Fibroblast of skin of left quadriceps (primary cell): ENCODE measurements at places on chromosomes 7 and 10.

DNA sequence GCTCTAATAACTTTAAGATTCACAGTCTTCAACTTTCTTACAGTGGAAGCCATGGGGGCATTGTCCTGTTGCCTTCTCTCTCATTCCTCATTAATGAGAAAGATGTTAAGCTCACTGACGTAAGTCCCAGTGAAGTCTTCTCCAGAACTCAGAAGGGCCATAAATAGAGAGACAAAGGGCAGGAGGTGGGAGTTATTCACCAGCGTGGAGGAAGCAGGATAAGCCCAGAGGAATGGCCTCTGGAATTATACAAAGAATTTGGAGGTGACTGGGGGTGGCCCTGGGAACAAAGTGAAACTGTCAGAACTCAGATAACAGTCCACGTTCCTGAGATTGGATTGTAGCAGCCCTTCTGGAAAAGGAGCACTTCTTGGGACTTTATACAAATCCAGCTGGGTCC is 52.4 kb downstream of the SORBS1 start:
- DNase-seq = no peak

- DNase-seq = no peak
These were observed 591 bp downstream of the BZW2 start for GRCh38 chr7:16646472-16647072.

GRCh38 chr10:66931340-66931948 is 5.6 kb downstream of the LRRTM3 start:
- DNase-seq = peak; percentile 56

DNA sequence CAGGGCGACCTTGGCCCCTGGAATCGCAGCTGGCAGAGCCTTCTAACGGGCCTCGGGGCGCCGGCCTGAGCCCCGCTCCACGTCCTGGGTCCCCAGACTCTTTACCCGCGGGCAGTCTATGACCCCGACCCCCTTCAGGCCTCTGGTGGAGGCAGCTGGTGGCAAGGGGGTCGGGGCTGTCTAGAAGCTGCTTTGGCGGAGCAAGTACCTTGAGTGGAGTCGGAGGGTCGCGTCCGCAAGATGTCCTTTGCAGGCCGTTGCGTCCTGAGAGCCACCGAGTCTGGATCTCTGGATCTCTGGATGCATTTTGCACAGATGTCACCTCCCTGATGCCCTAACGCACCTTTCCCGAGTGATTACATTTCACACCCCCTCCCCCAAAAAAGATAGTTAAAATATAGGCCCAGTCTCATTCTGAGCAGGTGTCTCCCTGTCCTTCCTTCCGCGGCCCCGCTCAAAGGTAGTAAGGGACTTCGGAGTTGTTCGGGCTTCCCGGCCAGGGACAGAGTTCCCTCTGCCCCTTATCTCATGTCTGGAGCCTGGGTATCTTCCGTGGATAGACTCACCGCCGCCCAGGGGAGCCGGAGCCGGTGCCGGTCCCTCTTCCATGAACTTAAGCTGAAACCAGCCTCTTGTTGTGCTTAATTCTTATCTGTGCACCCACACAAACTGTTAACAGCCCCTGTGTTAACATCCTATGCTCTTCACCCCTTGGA is 457 bp downstream of the ACADSB start:
- DNase-seq = no peak

DNA sequence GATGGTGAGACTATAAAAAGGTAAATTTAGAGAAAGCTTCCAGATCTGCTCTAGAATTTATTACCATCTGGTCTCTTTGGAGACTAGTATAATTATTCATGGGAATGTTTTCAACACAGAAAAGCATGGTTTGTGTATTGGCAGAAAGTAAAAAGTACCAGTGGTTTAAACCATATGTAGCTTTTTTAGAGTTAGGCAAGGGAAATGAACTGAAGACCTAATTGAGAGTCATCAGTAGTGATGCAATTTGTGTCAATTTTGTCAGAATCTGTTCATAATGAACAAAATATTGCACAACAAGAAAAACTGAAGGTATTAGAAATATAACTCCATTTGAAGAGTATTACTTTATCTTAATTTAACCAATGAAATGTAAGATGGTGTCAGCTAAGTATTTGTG is 181.4 kb downstream of the ADK start:
- DNase-seq = peak; percentile 87

DNA sequence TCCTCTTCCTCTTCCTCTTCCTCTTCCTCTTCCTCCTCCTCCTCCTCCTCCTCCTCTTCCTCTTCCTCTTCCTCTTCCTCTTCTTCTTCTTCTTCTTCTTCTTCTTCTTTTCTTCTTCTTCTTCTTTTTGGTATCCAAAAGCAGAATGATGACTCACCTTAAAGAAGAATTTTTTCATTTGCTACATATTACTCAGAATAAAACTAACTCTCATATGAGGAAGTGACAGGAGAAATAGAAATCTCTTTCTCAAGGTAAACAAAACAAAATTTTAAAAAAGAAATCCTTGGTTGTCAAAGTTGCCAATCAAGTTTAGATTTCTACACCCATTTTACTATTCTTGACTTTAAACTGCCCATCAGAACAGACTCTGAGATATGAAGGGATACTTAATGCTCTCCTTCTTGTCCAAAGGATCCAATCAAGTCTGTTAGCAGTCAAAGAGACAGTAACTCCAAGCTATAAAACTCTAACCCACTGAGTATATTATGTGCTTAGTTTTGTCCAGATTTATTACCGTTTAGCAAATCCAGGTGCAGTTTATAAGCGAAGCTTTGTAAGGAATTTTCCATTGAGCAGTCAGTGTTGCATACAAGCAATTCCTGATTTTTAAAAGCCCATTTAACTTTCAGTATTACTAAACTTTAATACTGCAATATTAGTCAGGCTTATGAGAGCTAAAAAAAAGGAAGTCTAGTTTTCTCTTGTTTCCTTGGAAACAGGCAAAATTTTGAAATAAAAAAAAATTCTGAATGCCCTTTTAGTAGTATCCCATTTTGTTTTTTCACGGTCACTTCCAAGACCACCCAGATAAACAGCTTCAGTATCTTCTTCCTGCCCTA is 43.1 kb upstream of the SNX13 start:
- no peak for DNase-seq

DNA sequence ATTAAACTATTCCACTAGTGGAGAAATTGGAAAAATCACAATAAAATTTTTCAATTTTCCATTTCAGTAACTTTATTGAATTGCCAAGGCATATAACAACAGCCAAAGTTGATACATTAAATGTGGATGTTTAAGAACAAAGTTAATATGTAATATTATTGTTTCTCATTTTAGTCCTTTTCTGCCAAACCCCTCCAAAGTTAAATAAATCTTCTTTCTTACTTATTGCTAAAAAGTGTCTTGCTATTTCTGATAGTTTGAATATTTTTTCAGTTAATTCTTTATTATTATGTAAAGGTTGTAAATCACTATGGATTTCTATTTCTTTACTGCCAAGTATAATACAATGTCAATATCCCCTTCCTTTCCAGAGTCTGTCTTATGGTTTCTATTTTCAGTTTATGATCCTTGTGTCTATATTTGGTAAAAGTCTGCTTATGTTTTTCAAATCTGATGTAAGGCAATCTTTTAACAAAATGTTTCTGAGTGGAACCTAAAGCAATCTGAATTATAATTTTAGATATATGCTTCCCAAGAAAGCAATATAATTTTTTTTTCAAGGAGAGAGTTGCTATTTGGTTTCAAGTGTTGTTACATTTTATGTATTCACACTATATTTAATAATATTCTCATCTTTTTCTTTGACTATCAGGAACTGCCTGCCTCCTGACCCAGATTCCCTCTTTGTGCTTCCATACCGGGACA is 80.3 kb upstream of the RHOBTB1 start:
- DNase-seq = no peak

DNA sequence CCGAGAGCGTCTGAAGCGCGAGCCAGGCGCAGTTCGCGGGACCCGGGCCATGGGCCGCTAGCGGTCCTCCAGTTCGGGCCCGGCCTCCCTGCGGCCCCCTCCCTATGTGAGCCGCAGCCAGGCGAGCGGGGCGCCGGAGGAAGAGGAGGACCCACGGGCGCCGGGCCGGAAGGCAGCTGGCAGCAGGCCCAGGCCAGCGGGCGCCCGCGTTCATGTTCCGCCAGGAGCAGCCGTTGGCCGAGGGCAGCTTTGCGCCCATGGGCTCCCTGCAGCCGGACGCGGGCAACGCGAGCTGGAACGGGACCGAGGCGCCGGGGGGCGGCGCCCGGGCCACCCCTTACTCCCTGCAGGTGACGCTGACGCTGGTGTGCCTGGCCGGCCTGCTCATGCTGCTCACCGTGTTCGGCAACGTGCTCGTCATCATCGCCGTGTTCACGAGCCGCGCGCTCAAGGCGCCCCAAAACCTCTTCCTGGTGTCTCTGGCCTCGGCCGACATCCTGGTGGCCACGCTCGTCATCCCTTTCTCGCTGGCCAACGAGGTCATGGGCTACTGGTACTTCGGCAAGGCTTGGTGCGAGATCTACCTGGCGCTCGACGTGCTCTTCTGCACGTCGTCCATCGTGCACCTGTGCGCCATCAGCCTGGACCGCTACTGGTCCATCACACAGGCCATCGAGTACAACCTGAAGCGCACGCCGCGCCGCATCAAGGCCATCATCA is 1.1 kb downstream of the ADRA2A start:
- DNase-seq = no peak

GRCh38 chr7:11935905-11936304 is 103.9 kb upstream of the THSD7A start:
- DNase-seq = peak; percentile 9

DNA sequence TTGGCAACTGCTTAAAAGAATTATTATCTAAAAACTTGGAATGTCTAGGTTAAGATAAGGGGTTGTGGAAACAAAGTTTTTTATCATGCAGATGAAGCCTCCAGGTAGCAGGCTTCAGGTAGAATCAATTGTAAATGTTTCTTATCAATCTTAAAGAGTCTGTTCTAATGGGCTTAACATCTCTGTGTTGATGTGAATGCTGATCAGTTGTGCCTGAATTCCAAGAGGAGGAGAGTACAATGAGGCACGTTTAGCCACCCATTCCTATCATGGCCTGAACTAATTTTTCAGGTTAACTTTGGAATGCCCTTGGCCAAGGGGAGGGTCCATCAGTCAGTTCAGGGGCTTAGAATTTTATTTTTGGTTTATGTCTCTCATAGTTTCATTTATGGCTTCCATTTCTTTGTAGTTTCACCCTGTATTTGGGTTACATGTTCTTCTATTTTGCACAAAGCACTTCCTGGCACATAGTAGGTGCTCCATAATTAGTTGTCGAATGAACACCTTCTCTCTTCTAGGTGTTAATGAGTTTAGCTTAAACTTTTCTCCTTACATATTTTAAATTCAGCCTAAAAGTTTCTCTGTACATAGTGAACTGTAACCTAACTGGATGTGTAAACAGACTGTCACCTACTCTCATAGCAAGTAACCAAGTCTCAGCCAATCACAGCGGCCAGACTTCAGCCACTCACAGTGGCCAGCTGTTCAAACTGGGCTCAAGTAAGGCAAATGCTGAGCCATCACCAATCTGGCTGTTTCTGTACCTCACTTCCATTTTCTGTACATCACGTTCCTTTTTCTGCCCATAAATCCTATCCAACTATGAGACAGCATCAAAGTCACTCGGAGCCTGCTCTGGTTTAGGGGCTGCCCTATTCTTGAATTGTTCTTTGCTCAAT is 34.7 kb downstream of the ALOX5 start:
- DNase-seq = no peak

- no peak for DNase-seq
These were observed 28.0 kb downstream of the PRSS2 start for GRCh38 chr7:142798451-142799436.

- DNase-seq = no peak
These were observed 80.9 kb upstream of the CDK6 start for GRCh38 chr7:92917230-92917629.

DNA sequence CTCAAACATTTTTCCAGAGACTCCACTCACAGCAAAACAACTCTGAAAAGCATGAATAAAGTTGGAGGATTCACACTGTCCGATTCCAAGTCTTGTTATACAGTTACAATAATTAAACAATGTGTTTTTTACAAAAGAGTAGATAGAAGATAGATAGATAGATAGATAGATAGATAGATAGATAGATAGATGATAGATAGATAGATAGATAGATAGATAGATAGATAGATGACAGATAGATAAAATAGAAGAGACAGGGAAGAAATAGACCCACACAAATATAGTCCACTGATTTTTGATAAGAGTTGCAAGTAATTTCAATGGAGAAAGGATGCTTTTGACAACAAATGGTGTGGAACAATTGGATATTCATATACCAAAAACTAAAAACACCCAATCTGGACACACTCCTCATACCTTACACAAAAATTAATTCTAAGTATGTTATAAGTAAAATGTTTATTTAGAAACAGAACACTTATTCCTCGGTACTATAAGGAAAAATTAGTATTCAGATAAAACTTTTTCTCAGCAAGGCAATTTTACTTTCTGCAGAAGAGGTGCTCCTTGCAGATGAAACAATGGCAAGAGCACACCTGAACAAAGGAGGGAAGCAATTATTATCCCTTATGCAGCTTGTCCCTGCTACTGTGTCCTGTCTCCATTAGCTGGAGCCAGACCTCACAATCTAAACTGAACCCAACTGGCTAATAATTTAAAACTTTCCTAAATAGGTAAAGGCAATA is 5.7 kb upstream of the TAS2R39 start:
- no peak for DNase-seq

- peak; percentile 80 for DNase-seq
These were observed 159.5 kb upstream of the AGR3 start for GRCh38 chr7:17041324-17041723.

DNA sequence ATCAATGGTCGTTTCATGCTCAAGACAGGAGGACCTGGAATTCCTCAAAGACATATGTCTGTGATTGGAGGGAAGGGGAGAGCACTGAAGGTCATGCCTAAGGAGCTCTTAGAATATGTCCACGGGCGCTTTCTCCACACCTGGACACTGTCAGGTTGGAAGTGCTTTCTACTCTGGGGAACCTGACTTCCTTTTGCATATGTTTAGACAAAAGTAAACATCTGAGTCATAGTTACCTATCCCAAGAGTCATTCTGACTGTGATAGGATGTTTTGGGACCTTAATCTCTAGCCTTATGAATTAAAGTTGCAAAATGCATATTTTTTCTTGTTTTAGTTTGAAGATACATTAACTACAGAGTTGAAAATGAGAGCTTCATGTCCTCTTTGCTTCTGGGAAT is 251.7 kb downstream of the KLF6 start:
- DNase-seq = no peak

DNA sequence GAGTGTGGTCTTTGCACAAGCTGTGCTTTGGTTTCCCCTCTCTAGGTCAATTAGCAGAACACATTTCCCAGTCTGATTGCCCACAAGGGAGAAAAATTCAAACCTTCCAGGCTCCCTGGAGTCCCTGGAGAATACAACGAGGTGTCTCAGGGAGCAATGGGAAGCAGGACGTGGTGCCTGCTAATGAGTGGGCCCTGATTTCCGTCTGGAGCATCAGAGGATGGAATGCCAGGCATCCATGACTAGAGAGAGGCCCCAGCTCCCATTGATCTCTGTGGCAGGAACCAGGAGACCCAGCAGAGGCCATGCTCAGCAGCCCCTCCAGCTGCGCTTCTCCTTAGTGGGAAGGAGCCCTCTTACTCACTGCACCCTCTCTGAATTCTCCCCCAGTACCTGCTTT is 33.2 kb upstream of the TLX1 start:
- no peak for DNase-seq

- no peak for DNase-seq
These were observed 44.8 kb downstream of the GNAT3 start for GRCh38 chr7:80467069-80467468.
